ENCODE measurements at places on chromosomes 11 and 22. TPM values are rescaled to one million over a fixed set of nuclear protein-coding genes. Genes with fewer than 3 reads are reported as not detected.

The OR52B6 gene
- total RNA-seq: not detected

The CSNK1E gene
- 141 TPM for total RNA-seq

DNA sequence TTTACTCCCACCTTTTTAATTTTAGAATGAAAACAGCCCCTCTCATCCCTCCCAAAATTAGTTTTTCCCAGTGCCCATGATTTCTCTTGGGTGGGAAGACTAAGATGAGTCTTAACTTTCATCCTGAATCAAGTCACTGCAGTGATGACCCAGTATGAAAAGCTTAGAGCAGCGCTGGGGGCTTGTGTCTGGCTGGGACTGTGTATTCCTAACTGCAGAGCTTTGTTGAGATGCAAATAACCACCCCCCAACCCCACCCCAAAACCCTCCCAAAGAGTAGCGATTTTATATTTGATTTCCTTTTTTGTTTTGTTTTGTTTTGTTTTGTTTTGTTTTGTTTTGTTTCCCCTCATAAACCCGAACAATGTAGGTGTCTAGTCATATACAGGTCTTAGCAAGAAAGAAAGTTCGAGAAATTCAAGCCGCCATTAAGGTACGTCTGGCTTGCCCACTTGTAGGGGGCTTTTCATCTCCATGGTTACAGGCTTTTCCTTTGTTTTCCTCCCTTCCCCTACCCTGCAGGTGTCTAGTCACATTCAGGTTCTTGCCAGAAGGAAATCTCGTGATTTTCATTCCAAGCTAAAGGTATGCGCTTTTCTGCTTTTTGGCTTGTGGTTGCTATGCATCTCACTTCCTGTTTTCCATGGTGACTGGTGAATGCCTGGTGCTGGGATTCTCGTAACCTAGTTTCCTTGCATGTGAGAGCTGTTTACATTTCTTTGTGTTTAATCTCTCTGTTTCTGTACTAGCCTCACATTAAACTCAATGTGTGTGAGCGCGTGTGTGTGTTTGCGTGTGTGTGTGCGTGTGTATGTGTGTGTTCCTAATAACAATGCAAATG lies 144.6 kb upstream of the RASSF10 start:
- peak; percentile 98 for DNase-seq

GRCh38 chr11:65616575-65617001 lies 1.0 kb downstream of the PCNX3 start:
- DNase-seq: no peak

DNA sequence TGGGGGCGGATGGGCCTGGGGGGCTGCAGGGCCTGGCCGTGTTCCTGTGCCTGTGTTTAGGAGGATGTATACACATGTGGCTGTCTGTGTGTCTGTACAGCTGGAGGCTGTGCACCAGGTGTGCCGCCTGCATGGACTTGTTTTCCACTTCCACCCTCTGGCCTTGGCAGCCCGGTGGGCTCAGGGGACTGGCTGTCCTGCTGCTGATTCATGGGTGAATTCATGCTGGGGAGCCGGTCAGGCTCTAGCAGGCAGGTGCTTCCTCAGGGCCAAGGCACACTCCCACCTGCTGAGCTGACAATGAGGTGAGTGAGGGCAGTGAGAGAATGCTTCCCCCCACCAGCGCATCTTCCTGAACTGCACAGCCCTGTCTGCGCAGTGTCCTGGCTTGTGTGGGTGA lies 88.4 kb downstream of the CCDC81 start:
- peak; percentile 66 for DNase-seq

- DNase-seq: peak; percentile 37
Observed at GRCh38 chr11:128069665-128070064, 517.7 kb downstream of the ETS1 start.

DNA sequence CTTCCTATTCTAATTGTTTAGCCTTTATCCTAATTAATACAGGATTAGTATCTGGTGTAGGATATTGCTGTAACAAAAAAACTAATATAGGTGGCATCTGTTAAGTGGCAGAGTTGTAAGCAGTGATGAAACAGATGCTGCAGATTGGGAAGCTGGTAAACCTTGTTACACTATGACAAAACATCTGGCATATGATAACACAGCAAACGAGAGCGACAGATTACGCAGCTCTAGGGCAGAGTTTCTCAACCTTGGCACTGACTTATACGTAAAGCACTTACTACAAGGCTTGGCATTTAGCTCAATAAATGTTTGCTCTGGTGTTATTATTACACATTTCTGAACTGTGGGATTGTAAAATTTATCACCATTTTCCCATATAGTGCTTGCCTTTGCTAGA lies 137.0 kb downstream of the ATG16L2 start:
- DNase-seq: no peak

DNA sequence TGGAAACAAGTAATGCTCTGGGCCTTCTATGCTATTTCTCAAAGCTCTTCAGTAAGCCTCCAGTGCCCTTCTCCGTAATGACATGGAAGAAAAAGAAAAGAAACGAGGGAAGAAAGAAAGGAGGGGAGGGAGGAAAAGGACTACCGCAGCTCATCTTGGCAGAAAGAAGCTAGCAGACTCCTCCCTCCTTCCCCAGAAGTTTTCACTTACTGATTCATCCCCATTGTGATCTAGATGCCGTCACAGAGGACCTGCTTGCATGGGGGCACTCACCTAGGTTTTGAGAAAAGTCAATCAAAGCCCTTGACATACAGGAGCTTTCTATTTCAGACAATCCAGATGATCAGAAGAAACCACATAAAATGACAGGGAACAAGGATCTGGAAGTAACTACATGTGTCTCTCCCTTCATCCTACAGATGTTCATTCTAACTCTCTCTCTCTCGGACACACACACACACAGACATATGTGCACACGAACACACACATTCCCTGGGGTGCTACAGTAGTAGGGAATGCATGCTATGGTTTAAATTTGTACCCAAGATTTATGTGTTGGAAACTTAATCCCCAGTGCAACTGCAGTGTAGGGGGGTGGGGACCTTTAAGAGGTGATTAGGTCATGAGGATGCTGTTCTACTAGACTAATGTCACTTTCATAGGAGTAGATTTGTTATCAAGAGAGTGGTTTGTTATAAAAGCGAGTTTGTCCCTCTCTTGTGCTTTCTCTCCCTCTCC lies 37.6 kb upstream of the RCN1 start:
- DNase-seq: no peak
